ENCODE measurements at places on chromosomes 11 and 22.
A peak's percentile ranks its signal among the peaks of the same experiment; 100 is the strongest.

- DNase-seq, result no peak
Observed at GRCh38 chr11:88122956-88123355, 52.3 kb downstream of the RAB38 start.

- DNase-seq, result no peak
Observed at GRCh38 chr22:44550711-44551491, 52.9 kb upstream of the RTL6 start.

GRCh38 chr11:25068451-25068850, 571.6 kb downstream of the LUZP2 start:
- no peak for DNase-seq

- no peak for DNase-seq
Observed at GRCh38 chr11:75560644-75561043, 1.4 kb upstream of the SERPINH1 start.

DNA sequence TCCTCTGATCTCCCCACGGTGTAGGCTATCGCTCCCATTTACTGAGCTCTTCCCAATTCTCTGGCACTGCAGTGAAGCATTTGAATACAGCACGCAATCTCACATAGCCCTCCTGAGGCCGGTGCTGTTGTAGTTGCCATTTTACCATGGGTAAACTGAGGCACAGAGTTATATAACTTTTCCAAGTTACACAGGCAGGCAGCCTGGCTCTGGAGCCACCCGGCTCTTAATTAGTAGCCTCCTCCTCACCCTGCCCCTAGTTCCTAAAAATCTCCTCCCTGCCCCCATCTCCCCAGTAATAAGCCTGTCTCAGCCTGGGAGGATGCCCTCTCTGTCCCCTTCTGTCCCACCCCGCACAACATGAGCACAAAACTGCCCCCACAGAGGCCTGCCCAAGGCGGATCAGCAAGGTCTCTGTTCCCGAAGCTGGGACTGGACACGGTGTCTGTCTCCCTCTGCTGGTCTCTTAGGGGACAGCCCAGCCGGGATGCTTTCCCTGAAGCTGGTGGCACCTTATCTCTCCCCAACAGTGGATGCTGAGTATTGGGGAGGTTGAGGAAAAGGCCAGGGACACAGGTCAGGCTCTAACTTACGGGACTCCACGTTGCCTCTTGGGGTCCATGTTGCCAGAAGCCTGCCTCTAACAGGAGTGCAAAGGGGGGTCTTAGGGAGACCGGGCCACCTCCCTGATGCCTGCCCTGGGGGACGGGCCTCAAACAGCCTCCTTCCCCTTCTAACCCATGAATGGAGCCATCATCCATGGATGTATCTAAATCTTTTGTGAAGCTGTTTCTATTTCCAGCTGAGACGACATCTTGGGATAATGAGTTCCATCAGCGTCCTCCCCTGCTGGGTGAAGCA, 9.1 kb upstream of the CLCF1 start:
- DNase-seq, result peak; percentile 66

- no peak for DNase-seq
Observed at GRCh38 chr11:86565801-86566312, 106.6 kb downstream of the ME3 start.

GRCh38 chr11:30426781-30427180, 103.9 kb downstream of the ARL14EP start:
- no peak for DNase-seq

- DNase-seq, result no peak
Observed at GRCh38 chr22:20316217-20316843, 3.5 kb downstream of the DGCR6L start.

DNA sequence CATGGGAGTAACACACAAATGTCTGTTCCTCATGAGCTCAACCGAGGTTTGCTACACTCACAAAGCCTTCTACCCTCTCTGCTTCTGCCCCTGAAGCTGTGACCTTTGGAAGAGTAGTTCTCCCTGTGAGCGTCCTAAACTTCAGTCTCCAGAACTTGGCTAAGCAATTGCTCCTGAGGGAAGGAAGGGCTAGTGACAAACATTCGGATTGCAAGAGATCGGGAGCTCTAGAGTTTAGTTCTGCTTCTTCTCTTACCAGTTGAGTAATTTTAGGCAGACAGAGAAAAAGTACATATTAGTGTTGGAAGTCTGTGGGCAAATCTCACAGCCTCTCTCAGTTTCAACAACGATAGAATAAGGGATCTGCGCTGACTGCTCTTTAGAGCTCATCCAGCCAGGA, 27.3 kb upstream of the ELF5 start:
- no peak for DNase-seq

GRCh38 chr11:120079750-120080610, 57.9 kb downstream of the TRIM29 start:
- DNase-seq, result peak; percentile 6

DNA sequence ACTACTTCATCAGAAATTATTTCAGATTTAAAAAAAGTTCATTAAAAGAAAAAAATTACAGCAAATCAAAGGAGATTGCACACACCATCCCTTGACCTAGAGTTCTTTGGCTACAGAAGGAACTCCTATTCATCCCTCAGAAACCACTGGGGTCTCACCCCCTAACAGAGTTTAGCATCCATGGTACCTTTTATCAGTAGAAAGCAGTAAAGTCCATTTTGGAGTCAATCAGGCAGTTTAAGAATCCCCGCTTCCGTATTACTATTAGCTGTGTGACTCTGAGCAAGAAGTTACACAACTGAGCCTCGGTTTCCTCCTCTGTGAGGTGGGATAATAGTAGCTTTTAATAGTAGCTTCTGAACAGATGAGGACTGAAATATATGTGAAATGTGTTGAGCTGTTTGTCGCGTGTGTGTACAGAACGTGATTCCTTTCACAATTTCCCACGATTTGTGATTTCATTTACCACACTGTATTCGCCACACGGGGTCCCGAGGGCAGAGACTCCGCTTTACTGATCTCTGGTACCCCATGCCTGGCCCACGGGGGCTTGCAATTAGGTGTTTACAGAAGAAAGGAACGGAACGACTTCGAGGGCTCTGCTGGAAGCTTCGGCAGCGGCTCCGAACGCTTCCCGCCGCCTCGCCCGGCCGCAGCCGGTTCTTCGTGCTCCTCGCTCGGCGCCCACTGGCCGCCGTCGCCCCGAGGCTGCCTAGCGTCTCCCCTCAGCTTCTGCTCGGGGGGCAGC, 72.5 kb upstream of the ZBED5 start:
- no peak for DNase-seq

DNA sequence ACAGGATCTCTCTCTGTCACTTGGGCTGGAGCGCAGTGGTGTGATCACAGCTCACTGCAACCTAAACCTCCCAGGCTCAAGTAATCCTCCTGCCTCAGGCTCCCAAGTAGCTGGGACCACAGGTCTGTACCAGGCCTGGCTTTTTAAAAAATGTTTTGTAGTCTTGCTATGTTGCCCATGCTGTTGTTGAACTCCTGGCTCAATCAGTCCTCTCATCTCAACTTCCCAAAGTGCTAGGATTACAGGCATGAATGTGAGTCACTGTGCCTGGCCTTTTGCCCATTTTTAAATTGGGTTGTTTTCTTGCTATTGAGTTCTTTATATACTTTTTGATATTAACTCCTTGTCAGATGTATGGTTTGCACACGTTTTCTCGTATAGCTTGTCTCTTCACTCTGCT, 33.0 kb upstream of the PITPNB start:
- DNase-seq, result no peak

DNA sequence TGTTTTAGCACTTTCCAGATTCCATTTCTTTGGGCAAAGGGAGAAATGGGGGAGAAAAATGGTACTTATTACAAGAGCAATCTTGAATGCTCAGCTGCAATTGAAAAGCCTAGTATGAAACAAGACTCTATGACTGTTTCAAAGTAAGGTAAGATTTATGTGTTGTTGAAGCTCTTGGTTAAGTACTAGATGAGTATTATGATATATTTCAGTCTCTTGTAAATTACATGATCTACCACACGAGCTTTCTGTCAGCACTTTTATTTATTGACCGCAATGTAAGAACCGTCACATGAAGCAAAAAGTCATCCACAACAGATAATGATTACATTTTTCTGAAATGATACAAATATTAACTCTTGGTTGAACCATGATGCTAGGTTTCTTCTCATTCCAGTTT, 906.7 kb upstream of the CHORDC1 start:
- no peak for DNase-seq

- no peak for DNase-seq
Observed at GRCh38 chr22:21025266-21025665, 7.1 kb downstream of the SLC7A4 start.

DNA sequence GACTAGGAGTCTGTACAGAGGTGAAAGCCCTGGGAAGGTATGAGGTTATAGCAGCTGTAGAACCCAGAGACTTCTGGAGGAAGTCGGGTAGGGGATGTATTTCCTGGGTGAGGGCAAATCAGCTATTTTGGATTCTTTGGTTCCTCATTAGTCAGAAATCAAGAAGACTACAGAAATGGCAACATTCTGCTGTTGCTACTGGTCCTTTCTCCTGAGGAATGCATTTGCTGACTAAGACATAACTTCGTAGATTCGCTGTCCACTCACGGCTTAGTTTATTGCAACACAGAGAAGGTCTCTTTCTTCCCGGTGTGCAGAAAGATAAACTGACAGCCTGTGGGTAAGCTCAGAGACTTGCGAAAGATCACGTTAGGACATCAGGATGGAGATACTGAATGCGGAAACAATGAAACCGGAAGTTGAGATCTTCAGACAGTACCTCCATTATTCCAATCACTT, 25.3 kb upstream of the SESN3 start:
- DNase-seq, result no peak
